Stimulated activated CD8-positive, alpha-beta memory T cell treated with anti-CD3 and anti-CD28 coated beads, Interleukin-7, amount 100 ng/mL, for 1 hour (primary cell): ENCODE measurements at places on chromosomes 5 and 9.

DNA sequence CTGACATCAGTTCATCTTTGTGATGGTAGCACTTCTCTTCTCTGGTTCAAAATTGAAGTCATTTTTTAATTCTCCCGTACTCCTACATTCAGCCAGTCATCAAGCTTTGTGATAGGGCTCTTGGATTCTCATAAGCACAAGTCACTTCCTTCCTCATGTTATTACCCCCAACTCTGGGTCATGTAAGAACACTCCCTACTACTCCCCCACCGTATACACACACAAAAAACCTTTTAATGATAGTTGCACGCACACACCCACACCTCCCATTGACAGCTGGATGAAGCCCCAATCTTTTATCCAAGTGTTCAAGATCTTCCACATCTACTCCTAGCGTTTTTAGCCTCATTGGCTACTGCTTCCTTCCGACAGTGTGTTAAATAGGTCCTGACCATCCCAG is 16.8 kb downstream of the KDM3B start:
- no peak for DNase-seq

DNA sequence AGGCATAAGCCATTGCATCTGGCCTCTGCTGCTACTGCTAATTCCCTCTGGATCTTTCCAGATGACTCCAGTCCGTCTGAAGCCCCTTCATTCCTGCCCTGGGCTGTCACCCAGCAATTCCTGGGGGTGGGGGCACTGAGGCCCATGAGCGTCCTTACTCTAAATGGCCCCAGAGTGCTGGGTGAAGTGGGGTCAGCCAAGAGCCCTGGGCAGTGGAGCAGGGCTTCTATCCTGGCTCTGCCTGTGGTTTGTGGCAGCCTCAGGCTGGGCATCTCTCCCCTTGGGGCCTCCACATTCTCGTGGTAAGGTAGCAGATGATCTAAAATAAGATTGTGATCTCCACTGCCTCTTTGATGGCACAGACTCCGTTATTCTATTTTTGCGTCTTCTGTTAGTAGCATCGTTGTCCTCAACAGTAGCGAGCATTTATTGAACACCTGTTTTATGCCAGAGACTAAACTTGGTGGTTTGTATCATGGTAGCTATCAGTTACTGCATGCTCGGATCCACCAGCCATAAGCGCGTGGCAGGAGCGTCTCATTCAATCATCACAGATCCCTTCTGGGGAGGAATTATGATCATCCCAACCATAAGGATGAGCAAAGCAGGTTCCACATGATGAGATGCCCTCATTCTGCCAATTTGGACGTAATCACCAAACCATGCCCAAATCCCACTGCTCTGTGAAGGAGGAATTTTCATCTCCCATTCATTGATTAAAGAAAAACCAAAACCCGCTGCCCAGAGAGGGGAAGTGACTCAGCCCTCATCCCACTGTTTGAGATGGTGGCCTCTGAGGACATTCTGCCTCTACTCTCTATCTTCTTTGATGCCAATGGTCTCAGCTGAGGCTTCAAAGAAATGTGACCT is 21.9 kb upstream of the DUSP1 start:
- no peak for DNase-seq

GRCh38 chr5:14109041-14109747 is 33.9 kb upstream of the TRIO start:
- DNase-seq, result no peak

DNA sequence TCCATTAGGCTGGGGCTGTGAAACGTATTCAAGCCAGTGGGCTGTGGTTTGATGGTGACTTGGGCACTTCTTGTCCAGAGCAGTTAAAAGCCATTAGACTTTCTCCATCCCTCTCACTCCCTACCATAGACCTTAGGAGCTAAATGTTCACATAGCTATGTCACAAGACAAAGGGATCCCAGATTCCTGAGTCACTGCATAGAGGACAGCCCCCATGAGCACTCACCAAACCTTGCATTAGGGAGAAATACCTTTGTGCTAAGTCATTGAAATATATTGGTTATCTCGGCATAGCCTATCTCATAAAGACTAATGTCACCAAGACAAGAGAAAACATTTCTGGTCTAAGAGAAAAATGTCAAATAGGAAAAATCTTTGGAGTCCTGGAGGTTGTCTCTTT is 104.3 kb downstream of the TRPM6 start:
- no peak for DNase-seq

- no peak for DNase-seq
These were observed 21.6 kb downstream of the NCS1 start for GRCh38 chr9:130193531-130194377.

DNA sequence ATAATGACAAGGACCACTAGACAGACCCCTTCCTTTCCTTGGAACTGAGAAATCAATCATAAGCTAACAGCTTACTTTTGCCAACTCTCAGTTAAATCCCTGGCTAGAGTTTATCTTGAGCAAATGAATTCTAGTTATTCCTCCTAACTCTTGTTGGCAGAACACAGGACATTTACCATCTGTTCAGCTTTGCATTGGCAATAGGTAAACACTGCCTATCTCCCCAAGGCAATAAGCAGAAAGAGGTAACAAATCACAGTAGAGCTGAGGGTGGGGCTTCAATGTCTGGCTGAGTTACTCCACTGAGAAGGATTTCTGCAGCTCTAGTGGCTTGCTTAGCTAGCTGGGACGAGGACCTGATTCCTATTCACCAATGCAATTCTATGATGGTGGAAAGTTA is 503.3 kb upstream of the GRIA1 start:
- no peak for DNase-seq

GRCh38 chr9:6034954-6035353 is 19.5 kb upstream of the RANBP6 start:
- no peak for DNase-seq

- DNase-seq, result no peak
These were observed at the start of gene PCDHA3 for GRCh38 chr5:140800816-140801493. Gene PCDHA3 (plus strand): TSS chr5:140801057.

GRCh38 chr5:58454025-58454424 is 5.9 kb downstream of the PLK2 start:
- no peak for DNase-seq

DNA sequence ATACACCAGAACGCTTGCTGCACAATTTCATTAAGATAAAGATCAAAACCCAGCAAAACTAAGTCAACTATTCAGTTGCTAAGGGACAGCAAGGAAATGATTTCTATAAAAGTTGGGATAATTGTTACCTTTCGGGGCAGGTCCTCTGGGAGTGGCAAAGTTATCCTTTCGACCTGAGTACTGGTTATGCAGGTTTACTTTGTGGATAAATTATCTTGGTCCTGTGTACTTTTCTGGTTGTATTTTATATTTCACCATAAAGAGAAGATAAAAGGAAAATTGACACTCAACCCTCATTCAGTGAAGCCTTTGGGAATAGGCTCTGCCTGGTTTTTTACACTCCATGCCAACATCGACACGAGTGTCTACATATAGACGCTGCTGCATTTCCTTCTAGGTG is 146.5 kb downstream of the SYK start:
- DNase-seq, result no peak

DNA sequence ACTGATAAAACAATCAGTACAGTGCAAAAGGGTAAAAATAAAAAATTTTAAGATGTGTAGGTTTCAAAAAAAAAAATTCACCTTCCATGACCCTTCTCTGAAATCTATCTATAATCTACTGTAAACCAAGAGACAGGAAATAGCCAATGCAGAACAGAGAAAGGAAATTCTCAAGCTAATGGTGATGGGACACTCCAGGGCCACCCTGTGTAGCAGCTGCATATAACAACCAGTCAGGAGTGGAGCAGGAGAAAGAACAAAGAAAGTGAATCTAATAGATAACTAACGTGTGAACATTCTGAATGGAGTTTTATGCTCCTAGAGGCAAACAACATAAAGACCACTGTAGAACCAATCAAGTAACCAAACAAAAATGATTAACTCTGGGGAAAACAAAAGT is 16.6 kb downstream of the SPTLC1 start:
- DNase-seq, result no peak

DNA sequence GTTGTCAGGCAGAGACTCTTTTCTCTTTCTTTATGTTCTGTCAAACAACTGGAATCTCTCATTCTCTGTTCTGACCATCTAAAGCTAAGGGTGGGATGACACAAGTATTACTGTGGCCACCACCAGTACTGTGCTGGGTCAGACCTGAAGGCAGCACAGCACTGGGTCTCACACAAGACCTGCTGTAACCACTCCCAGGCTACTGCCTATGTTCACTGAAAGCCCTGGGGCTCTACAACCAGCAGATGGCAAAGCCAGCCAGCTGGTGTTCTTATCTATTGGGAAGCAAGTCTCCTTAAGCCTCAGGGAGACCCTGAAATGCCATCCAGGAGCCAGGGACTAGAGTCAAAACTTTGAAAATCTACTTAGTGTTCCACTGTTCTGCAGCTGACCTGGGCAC is 189.5 kb downstream of the SLCO4C1 start:
- DNase-seq, result no peak

DNA sequence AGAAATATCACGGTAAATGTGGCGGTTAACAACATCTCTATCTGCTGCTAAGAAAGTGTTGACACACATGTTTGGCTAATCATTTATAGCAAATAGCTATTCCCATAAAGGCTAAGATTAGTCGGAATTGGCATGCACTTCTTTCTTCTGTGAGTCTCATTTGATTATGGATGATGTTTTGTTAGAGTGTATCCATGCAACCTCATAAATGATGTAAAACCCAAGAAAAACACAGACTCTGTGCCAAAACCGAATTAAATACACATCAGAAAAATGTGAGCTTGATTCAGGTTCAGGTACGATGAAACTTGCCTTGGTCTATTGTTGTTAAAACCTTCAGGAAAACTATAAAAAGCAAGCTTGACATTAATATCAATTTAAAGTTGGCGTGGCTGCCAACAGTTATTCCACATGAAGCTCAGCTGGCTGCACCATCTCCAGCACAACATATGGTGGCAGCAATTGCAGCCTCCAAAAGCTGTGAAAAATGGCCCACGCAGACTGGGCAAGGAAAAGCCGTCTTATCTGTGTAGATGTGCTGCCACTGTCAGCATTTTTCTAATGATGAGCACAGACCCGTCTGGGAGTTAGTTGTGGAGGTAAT is 41.1 kb upstream of the ICE1 start:
- no peak for DNase-seq

- no peak for DNase-seq
These were observed 2.3 kb downstream of the PNPLA7 start for GRCh38 chr9:137547687-137548543.

GRCh38 chr5:36877667-36878391 is 1.3 kb downstream of the NIPBL start:
- DNase-seq, result no peak

DNA sequence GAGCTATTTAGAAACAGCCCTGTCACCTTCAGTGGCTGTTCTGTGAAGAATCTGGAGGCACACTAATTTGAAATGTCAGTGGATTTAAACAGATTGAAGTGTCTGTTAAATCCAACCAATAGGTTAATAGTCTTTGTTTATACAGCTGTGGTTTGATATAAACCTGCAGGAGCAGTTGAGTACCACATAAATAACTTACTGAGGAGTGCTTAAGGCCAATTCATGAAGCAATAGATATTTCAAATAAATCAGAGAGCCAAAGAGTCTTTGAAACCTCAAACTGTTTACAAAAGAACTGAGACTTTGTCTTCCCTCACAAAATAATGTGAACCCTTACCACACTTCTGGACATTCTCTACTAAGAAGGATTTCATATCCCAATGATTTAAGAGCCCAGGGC is 111.9 kb downstream of the FEM1C start:
- DNase-seq, result no peak

DNA sequence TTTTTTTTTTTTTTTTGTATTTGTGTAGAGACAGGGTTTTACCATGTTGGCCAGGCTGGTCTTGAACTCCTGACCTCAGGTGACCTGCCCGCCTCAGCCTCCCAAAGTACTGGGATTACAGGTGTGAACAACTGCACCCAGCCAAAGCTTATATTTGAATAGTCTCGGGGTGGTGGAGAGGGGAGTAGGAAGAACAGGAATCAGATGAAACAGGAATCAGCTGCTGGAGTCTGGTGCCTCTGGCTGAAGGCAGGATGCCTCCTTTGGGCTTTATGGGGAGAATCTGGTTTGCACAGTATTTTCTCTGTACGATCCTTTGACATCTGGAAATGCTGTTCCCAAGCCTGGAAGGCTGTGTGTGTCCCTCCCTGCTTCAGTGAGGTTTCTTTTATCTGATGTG is 10.9 kb downstream of the C5orf52 start:
- no peak for DNase-seq

GRCh38 chr5:112283943-112284929 is 134.8 kb downstream of the EPB41L4A start:
- no peak for DNase-seq

DNA sequence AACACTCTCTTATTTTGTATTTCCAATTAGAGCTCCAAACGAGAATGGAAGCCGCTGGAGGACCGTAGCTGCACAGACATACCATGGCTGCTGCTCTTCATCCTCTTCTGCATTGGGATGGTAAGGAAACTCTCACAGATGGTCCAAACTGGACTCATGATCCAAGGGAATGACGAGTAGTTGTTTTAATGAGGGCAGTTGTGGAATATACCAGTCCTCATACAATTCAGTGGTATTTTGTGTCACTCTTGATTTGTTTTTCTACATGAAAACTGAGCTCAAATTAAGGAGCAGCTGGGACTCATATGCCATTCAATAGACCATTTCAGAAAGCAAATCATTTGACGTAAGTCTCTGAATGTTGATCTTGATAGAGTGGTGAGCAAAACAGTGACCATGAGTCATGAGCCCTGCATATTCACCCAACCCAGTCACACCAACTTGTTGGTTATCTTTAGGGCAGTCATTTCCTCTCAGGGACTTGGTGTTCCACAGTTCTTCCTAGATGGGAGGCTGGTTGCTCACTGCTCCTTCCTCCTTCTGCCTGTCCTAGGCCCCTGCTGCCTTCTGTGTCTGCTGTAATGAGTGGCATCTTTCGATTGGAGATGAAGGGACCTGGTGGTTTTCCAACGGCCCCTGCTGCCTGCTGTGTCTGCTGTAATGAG is 54.9 kb downstream of the SLC44A1 start:
- no peak for DNase-seq

DNA sequence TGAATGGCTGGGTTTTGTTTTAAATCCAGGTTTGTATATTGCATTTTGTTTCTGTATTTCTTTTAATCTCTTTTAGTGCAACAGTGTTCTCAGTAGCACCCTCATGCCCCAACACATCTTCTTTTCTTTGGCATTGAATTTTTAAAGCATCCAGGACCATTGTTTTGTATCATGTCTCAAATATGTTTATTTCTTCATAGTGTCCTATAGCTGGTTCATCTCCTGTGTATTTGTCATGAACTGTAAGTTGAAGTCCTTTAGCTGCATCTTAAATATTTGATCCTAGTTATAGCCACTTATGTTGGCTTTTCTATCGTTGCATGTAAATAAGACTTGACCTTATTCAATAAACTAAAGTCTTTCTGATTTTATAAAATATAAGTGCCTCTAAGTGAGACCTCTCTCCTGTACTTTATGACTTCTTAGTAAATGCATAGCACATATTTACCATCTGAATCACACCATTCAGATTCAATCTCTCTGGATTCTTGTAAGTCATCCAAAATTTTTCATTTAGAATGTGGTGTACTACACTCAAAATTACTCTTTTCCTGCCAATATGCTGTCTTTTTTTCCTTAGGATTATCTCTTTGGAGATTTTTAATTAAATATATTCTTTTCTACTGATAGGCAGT is 21.0 kb upstream of the ERCC6L2 start:
- no peak for DNase-seq
